Upper lobe of right lung (tissue), 1 donor: ENCODE measurements at places on chromosomes 1 and 21.

DNA sequence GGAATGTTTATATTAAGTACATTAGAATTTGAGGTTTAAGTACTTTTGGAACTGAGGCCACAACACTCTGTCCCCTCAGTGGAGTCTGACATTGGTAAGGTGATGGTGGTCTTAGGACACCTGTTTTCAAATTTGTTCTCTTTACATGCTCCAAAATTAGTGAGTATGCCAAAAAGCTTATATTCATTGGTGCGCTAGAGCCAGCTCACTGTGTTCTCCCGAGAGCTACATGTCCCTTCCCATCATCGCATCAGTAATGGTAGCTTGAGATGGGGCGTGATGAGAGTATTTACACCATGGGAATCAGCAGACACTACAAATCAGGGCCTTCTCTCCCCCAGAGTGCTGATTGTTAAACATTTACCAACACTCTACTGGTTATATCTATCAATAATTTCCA lies 19.5 kb downstream of the ETS2 start:
- DNase-seq, result no peak

DNA sequence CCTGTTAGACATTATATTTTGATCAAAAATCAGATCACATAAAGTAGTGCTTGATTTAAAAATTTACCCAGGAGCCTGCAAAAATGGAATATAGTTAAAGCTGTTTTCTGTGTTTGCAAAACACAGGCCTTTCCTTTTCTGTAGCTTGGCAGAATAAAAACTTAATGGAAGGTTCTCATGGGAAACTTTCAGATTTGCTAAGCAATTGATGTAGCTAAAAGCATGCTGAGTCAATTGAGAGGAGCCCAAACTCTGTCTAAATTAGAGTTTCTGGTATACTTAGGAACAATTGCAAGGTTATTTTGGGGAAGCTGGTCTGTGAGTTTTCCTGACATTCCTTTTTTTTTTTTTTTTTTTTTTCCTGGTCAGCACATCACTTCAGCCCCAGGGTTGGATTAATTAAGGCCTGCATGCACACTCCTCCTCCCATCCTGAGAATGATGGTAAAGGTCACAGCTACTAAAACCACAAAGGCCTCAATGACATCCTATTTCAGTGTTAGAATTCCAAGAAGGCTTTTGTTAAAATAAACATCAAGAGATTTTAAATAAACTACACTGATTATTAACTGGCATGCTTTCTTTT lies 608.7 kb downstream of the PLPP3 start:
- no peak for DNase-seq

GRCh38 chr1:19398309-19398760 lies 86.2 kb downstream of the SLC66A1 start:
- no peak for DNase-seq

- DNase-seq, result no peak
Observed at GRCh38 chr1:56866656-56867055, 12.1 kb downstream of the C8A start.
